Mucosa of descending colon (tissue), 3 donors: ENCODE measurements at places on chromosomes 1 and 21.

DNA sequence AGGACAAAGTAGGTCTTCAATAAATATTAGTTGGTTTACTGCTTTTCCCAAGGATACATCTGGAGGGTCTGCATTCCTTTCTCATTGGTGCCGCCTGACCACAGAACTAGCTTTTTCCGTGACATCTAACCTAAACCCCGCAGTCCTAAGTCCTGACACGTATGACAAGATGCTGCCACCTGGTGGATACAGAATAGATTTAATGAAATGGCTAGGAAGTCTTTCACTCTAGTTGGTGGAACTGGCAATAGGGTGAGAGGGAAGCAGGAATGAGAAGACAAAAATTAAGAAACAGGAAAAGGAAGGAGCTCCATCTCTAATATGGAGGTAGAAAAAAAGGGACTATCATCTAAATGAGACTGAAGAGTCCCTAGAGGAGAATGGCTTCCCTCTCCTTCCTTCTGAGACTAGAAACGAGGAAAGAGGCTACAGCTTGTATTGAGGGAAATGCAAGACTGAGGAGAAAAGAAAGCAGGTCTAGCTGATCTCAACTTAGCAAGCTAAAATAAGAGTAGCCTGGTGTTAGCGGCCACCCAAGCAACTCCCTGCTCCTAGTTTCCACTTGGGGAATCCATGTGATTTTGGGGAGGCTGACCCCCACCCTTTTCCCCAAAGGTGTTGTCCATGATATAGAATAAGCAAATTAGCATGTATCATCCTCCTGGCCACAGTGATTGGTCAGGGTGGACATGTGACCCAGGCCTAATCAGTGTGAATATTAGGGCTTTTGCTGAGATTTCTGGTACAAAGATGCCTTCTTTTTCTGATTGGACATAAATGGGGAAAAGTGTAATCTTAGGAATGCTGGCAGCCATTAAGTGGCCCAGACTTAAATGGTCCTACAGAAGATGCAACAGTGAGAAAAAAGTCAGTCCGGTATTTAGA is 5.9 kb downstream of the RFX5 start:
- no peak for DNase-seq

- DNase-seq = peak; percentile 38
These were observed 1.2 kb upstream of the CDA start for GRCh38 chr1:20587661-20588053.

DNA sequence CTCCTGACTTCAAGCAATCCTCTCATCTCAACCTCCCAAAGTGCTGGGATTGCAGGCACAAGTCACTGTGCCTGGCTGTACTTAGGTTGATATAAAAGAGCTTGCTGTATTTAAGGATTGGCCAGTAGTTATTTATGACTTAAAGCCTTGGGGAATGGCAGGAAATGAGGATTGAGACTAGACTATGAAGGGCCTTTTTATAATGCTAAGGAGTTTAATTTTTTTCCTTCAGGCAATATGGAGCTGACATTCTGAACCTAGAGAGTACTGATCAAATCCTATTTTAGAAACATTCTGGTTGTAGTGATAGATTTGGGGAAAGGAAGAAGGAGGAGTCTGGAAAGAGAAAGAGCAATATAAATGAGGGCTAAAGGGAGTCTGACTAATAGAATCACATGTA is 44.7 kb downstream of the MSH4 start:
- DNase-seq = no peak

DNA sequence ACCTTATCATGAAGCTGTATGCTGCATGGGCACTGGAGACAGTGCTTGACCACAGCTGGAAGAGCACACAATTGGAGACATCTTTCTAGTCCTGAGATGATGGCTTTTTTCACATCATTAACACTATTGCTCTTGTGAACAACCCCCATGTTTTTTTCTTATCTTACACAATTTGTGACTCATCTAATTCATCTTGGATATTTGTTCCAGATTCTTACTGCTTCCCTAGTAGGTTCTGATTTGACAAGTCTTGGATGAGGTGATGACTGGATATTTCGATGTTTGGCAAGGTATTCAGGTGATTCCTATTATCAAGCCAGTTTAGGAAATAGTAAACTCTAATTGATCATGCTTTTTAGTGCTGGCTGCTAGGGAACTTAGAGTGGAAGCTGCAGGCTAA is 23.7 kb downstream of the HLX start:
- DNase-seq = no peak

- DNase-seq = no peak
These were observed 11.7 kb upstream of the METTL13 start for GRCh38 chr1:171769754-171770153.
